ENCODE measurements at places on chromosomes 6 and 20.

- DNase-seq = peak; percentile 97
These were observed 21.3 kb downstream of the TNXB start for GRCh38 chr6:32087574-32088486.

DNA sequence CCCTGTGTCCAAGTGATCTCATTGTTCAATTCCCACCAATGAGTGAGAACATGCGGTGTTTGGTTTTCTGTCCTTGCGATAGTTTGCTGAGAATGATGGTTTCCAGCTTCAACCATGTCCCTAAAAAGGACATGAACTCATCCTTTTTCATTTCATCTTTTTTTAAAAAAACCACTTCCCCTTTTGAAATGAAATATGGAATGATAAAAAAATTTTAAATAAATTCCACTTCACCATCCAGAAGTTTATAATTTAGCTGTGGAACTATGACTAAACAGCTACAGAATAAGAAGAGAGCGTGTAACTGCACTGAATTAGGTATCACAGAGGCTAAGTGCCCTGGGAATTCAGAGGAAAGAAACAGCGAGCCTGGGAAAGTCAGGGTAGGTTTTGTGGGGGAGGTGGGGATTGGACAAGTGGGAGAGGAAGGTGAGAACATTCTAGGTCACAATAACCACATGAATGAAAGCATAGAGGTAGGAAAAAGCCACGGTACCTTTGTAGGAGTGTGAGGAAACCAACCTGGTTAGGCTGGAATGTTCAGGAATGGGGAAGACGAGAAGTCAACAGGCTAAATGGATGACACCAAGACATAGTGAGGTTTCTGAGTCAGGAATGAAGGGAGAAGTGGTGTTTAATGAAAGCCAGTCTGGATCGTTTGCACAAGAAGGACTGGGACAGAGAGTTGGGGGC is 11.0 kb downstream of the TRIM10 start:
- no peak for DNase-seq

DNA sequence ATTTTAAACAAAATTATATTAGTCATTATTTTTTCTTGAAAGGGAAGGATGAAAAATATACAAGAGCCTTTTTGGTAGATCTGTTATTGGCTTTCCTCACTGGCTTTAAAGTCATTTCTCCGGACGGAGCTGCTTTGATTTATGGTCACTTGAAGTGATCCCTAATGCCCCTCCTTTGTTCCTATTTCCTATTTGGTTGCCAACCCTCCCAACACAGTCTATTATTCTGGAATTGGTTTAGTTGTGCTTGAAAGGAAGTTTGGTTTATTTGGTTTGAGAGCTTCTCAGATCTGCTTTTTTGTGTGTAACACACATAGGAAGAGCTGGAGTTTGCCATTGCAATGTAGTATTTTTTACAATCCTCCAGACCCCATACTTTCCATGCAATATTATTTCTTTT is 347.9 kb downstream of the RFPL4B start:
- no peak for DNase-seq

- no peak for DNase-seq
These were observed 35.4 kb downstream of the ELOVL4 start for GRCh38 chr6:79911992-79912391.

DNA sequence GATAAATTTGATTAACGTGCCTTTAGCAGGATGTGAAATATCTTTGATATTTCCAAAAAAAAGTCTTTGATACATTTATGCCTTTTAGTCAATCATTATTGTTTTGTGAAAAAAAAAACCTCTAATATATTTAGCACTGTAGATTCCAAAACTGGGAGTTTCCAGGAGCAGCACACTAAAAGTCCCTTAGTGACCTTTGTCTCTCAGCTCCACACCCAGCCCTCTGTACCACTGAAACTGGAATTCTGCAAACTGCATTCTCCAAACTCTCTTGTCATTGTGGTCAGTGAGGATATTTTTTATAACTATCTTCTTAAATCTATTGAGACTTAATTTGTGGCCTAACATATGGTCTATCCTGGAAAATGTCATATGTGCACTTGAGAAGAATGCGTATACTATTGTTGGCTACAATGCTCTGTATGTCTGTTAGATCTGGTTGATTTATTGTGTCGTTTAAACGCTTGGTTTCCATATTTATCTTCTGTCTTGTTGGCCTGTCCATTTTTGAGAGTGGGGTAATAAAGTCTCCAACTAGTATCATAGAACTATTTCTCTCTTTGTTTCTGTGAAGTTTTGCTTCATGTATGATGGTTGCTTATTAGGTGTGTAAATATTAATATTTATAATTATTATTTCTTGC is 73.2 kb upstream of the CNKSR3 start:
- DNase-seq = no peak

GRCh38 chr6:53731866-53732636 is 62.8 kb upstream of the LRRC1 start:
- DNase-seq = no peak

- no peak for DNase-seq
These were observed 13.9 kb downstream of the DEF6 start for GRCh38 chr6:35311390-35312075.

GRCh38 chr6:20432692-20433091 is 31.0 kb downstream of the E2F3 start:
- DNase-seq = no peak

Measured in 8988T (cell line).